ENCODE measurements at places on chromosomes 11 and 22. TPM values are rescaled to one million over a fixed set of nuclear protein-coding genes. Genes with fewer than 3 reads are reported as not detected.

The E2F8 gene
- total RNA-seq, result 4.8 TPM

The PRR33 gene
- total RNA-seq, result not detected

The HBE1 gene
- total RNA-seq, result 3.0 TPM

The CALCA gene
- not detected for total RNA-seq

- DNase-seq, result no peak
These were observed 35.9 kb downstream of the CTSC start for GRCh38 chr11:88301488-88302140.

DNA sequence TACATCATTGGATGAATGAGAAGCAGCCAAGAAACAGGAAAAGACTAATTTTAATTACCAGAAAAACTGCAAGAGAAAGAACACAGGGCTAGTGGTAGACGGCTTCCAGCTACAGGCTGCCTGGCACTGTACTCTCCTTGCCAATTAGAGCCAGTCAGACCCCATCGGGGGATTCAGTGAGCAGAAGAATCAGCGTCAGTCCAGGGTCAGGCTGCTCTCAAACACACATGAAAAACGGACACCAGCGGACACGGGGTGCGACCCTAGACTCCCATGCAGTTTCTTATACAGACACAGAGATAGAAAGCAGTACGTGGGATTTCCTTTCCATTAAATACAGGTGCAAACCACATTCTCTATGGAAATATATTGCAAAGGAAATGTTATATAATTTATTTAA is 1.1 kb upstream of the CNTN5 start:
- DNase-seq, result no peak

GRCh38 chr22:23750367-23750713 is 572 bp downstream of the ZNF70 start:
- no peak for DNase-seq
